ENCODE measurements at places on chromosomes 7 and 10. TPM values are rescaled to one million over a fixed set of nuclear protein-coding genes. Genes with fewer than 3 reads are reported as not detected.
A peak's percentile ranks its signal among the peaks of the same experiment; 100 is the strongest.

- no peak for DNase-seq
Observed at GRCh38 chr10:95475003-95475383, 86.2 kb downstream of the SORBS1 start.

CDK14 gene
- total RNA-seq: 27.8 TPM

RBP3 gene
- total RNA-seq: not detected

DNA sequence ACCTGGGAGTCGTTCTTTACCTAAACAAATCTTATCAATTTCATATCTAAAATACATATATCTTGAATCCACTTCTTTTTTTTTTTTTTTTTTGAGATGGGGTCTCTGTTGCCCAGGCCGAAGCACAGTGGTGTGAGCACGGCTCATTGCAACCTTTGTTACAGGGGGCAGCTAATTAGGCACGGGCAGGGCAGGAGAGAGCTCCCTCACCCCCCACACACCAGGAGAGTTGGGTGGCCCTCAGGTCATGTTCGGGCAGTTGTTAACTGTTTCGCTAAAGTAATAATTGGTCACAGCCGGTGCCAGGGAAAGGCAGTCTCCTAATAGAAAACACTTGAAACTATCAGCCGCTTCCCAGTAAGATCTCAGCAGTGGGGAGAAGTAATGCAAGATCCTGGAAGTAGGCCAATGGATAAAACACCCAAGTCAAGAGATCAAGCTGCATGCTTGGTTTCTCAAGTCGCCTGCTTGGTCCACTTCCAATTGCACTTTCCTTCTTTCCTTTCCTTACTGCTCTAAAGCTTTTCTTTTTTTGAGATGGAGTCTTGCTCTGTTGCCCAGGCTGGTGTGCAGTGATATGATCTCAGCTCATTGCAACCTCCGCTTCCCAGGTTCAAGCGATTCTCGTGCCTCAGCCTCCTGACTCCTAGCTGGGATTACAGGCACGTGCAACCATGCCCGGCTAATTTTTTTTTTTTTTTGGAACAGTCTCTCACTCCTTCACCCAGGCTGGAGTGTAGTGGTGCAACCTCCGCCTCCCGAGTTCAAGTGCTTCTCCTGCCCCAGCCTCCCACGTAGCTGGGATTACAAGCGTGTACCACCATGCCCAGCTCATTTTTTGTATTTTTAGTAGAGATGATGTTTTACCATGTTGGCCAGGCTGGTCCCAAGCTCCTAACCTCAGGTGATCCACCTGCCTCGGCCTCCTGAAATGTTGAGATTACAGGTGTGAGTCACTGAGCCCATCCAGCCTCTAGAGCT, 21.3 kb upstream of the EFCAB10 start:
- DNase-seq: no peak

SLF2 gene
- total RNA-seq: 99.4 TPM

DNA sequence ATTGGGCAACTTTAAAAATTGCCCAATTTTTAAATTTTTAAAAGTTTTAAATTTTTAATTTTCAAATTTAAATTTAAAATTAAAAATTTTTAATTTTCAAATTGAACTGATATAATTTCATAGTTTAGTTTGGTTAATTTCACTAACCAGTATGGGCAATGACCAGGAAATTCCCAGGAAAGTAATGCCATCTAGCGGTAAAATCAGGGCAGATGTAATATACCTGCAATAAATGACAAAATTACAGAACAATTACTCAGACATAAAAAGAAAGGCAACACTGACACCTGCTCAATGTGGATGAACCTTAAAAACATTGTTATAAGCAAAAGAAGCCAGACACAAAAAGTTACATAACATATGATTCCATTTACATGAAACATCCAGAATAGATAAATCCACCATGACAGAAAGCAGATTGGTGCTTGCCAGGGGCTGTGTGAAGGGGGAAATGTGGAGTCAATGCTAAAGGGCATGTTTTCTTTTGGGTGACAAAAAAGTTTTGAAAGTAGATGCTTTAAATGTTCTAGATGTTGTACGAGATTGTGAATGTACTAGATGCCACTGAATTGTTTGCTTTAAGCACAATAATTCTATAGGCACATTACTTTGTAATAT, 28.6 kb upstream of the SLC16A12 start:
- DNase-seq: peak; percentile 59

DNA sequence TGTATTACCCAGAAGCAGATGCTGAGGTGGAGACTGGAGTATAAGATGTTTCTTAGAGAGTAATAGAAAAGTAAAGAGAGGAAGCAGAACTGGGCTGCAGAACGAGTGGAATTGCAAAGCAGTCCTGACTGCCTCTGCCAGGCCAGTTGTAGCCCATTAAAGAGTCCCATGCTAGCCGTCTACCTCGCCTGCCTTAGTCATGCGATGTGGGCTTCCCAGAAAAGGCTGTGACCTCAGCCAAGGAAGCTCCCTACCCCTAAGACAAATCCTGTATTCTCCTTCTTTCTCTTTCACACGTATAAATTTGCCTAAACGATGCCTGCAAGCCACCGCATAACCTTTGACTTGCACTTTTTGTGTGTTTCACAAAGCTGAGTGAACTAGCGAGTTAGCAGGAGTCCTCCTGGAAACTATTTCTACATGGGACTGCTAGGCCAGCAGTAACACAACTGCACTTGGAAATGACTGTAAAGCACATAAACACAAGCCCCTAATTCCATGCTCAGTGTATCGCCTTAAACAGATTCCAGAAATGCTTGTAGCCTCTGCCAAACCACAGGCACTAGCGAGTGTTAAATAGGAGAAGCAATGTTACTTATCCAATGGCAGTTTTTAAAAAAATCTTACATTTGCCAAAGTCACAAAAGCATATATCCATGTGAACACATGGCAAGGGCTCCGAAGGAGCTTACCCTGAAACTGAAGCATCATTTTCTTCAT, 47.4 kb upstream of the GNAI1 start:
- DNase-seq: peak; percentile 66

DNA sequence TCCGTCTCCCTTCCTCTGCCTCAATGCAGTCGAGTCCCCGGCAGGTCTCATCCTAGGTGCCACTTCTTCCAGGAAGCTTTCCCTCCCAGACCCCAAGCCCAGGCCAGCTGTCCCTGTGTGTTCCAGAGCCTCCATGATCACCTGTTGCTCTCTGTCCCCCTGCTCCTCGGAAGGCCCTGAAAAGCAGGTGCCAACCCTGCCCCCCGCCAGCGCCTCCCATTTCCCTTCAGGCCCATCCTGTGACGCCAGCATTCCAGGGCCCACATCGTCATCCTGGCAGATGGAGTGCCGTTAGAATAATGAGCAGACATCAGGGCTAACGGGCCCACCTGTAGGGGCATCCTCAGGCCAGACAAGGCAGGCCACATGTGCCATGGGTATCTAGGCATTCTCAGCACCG, 253.0 kb upstream of the PPP2R2D start:
- no peak for DNase-seq

GRCh38 chr7:30470163-30470770, 8.3 kb downstream of the NOD1 start:
- peak; percentile 73 for DNase-seq

GBX1 gene
- not detected for total RNA-seq

- DNase-seq: no peak
Observed at GRCh38 chr7:16123117-16123770, 298.1 kb downstream of the CRPPA start.

- no peak for DNase-seq
Observed at GRCh38 chr7:91330191-91330808, 66.1 kb downstream of the FZD1 start.

- DNase-seq: no peak
Observed at GRCh38 chr7:50798126-50798525, 15.4 kb upstream of the GRB10 start.

DNA sequence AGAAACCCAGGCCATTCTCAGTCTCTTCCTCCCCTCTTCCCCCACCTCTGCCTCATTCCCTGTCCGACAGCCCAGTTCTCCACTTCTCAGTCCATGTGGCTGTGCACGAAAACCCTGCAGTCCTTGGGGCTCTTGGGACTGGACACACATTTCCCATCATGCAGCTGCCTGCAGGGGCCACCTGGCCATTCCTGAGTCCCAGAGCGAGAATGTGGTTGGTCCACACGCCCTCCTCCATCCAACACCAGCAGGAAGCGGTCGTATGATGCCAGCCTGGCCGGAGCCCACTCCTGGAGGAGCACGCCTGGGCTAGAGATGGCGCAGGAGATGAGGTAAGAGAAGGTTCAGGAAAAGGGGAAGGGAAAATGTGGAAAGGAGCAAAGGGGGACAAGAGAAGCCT, 222.5 kb downstream of the USP6NL start:
- DNase-seq: no peak

DNA sequence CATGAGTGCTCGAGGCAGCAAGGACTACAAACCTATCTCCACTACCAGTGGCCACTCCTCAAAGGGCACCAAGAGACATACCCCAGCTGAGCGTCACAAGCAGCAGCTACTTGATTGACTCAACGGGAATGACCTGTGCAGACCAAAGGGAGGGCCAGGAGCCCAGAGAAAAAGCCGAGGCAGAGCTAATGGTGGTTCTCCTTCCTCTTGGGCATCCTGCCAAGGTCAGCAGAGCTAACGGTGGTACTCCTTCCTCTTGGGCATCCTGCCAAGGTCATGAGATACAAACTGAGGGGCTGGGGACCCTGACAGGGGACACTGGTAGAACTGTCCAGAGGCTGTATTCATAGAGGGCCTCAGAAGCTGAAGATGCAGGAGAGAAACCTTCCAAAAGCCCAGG, 60.4 kb downstream of the FAM53B start:
- DNase-seq: no peak

DNA sequence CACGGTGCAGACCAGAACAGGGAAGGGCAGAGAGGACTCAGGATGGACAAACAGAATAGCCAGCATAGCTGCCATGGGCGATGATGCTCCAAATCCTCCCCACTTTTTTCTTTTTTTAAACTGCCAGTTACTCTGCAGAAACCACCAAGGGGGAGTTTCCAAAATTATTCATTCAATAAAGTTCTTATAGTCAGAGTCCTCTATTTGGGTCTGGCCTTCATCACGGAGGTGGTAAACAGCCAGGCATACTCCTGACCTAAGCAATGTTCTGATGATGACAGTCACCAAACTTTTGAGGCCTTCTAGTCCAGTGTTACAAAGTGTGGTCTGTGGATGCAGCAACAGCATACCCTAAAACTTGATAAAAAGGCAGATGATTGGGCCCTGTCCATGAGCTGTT, 12.3 kb downstream of the RAPGEF5 start:
- DNase-seq: no peak

DNA sequence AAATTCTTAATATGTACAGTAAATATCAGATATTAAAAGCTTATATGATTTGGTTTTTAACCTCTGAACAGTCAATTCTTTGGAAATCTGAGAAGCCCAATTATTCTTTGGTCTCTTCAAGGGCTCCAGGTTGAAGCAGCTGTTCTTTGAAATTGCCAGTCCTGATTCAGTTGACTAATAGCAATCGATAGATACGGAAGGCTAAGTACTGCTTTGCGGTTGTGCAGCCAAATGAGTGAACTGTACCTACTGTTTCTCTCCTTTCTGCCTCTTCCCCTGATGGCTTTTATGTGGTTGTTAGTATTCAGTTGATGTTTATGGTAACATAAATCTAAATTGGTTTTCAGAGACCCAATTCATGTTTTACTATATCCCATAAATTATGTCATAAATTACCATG, 103.1 kb upstream of the RPA3 start:
- DNase-seq: no peak

NME8 gene
- total RNA-seq: not detected

PPP1R9A gene
- total RNA-seq: 8.5 TPM

GRCh38 chr7:35646289-35647023, 48.5 kb downstream of the HERPUD2 start:
- peak; percentile 59 for DNase-seq

GRCh38 chr7:39605087-39605486, 18.3 kb upstream of the RALA start:
- DNase-seq: peak; percentile 87

- peak; percentile 4 for DNase-seq
Observed at GRCh38 chr10:22391600-22391999, 46.3 kb downstream of the SPAG6 start.

ANKRD61 gene
- total RNA-seq: 0.35 TPM

DNA sequence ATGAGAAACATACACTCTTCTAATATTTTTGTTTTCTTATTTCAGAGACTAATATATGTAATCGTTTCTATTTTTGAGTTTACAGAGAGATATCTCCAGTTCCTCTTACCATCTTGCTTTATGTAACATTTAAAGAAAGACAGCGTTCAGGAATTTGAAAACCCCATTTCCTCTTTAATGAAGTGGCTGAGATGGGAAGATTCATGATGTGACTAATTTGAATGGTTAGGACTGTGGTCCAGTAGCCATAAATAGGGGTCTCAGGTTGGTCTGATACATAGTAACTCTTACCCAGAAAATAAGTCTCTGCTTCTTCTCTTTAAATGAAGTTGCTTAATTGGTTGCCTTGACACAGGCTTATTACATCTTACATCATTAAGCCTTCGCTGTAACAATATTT, 6.9 kb downstream of the KMT2E start:
- DNase-seq: no peak

TMEM254 gene
- 7.4 TPM for total RNA-seq

HECW1 gene
- not detected for total RNA-seq

HMX2 gene
- not detected for total RNA-seq

- DNase-seq: peak; percentile 15
Observed at GRCh38 chr7:36600869-36601530, 123.3 kb downstream of the AOAH start.

BAZ1B gene
- 70.0 TPM for total RNA-seq

DNA sequence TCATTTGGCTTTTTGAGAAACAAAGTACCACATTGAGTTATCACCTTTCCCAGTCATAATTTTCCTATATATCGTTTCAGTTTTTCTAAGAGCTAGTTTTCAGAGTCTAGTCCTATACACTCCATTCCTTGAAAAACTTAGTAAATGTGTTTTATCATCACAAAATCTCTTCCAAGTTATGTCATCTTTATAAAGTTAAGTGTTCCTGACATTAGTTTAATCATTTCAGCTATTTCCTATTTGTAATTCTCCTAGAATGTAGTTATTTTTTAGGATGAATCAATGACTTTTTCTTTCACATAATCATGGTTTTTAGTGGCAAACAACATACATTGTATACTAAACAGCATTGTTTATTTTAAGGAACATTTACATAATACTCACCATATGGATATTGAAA, 191.7 kb upstream of the BET1 start:
- no peak for DNase-seq

- peak; percentile 1 for DNase-seq
Observed at GRCh38 chr7:8357536-8357935, 75.9 kb upstream of the NXPH1 start.

DNA sequence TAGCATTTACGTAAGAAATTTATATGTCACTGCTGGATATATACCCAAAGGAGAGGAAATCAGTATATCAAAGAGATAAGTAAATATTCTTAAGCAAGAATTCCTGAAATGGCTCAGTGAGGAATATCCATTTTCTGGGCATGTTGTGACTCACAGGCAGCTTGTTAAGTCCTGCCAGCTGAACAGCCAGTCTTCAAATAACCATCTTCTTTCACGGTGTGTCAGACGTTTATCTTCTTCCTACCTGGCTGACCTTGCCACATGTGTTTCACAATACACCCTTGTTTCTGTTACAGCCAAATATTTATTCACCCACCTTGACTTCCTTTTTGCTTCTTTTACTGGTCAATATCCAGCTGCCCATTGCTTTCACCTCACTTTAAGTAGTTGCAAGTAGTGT, 648.1 kb downstream of the ANKRD7 start:
- DNase-seq: no peak

GCK gene
- 0.13 TPM for total RNA-seq
